ENCODE measurements at places on chromosomes 1 and 21.

DNA sequence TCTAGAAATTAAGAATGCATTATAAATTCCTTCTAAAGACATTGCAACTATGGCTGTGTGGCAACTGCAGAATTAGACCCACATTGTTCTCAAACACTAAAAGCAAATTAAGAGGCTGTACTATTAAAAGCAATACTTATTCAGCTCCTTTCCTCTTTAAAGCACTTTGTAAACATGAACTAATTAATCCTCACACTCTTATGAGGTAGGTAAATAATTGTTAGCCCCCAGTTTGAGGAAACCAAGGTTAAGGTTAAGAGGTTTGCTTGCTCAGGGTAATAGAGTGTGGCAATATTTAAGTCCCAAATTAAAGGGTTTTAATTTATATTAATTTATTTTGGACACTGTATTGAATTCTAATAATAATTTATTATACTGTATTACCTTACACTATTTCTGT, 553.8 kb downstream of the LRRIQ3 start:
- DNase-seq = no peak
- no peaks in the 10 kb centered on the region for H3K36me3 ChIP-seq
- no peak overlapping the region for H3K4me3 ChIP-seq

- H3K36me3 ChIP-seq = peaks cover 8% of the 10 kb centered on the region
- DNase-seq = no peak
- no peak overlapping the region for H3K27ac ChIP-seq
- no peak overlapping the region for H3K4me3 ChIP-seq
- H3K4me1 ChIP-seq = no peaks in the 10 kb centered on the region
Measured at GRCh38 chr1:147651466-147651865, 18.9 kb downstream of the ACP6 start.

DNA sequence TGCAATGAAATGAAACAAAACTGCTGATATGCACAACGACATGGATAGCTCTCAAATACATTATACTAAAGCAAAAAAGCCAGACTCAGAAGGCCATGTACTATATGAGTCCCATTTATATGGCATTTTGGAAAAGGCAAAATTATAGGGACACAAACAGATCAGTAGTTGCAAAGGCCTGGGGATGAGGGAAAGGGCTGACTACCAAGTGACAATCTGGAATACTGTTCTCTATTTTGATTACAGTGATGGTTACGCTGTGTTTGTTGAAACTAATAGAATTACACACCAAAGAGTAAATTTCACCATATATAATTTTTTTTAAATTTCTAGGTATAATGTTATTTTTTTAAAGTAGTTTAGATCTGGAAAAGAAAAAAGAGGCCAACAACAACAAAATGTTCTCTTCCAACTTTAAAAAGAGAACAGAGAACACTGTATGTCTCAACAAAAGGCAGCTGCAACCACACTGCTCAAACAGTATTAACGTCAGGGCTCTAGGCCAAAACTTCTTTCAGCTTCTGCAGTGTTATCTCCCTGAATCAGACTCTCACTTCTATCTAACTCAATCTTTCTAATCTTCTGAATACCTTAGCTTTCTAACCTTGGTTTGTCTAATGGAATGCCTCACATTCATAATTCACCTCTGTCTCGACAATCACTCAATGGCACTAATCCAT, 75.8 kb downstream of the FOXJ3 start:
- H3K4me1 ChIP-seq = peaks cover 30% of the 10 kb centered on the region
- H3K36me3 ChIP-seq = no peaks in the 10 kb centered on the region
- no peak overlapping the region for H3K4me3 ChIP-seq
- H3K27me3 ChIP-seq = no peaks in the 10 kb centered on the region
- DNase-seq = no peak
- H3K27ac ChIP-seq = no peak overlapping the region

DNA sequence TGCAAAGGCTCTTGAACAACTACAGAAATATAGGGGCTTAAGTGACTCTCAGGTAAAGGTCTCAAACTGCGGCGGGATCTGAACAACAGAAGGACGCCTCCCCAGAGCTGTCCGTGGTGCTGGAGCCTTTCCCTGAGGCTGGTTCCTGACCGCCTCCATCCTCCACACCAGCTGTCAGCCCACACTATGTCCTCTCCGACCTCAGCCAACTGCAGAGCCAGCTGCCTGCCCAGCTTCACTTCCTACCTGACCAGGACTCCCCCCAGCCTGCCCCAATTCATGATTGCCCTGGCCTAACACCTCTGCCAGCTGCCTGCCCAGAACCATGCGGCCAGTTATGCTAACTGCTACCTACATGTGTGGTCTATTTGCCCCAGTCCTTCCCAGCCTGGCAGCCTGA, 63.6 kb upstream of the ZC3H12A start:
- no peak overlapping the region for H3K4me3 ChIP-seq
- DNase-seq = no peak
- H3K27me3 ChIP-seq = no peaks in the 10 kb centered on the region
- H3K36me3 ChIP-seq = no peaks in the 10 kb centered on the region

DNA sequence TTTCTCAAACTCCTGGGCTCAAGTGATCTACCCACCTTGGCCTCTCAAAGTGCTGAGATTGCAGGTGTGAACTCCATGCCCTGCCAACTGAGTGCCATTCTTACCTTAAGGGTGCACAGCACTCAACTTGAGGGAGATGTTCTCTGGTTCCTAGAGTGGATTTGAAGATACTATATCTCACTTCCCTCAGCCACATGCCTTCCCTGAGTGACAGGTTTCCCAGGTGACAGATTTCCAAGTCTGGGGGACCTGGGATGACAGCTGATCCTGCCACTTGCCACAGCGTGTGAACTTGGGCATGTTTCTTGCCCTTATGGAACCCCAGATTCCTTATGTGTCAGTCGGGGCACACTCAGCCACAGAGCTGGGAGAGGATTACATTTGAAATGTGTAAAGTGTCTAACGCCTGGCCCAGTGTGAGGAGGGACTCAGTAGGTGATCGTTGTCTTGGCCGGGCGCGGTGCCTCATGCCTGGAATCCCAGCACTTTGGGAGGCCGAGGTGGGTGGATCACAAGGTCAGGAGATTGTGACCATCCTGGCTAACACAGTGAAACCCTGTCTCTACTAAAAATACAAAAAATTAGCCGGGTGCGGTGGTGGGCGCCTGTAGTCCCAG, 29.6 kb upstream of the BTG2 start:
- no peaks in the 10 kb centered on the region for H3K36me3 ChIP-seq
- no peak overlapping the region for H3K4me3 ChIP-seq
- peaks cover 34% of the 10 kb centered on the region for H3K4me1 ChIP-seq
- DNase-seq = no peak
- H3K27me3 ChIP-seq = no peaks in the 10 kb centered on the region

DNA sequence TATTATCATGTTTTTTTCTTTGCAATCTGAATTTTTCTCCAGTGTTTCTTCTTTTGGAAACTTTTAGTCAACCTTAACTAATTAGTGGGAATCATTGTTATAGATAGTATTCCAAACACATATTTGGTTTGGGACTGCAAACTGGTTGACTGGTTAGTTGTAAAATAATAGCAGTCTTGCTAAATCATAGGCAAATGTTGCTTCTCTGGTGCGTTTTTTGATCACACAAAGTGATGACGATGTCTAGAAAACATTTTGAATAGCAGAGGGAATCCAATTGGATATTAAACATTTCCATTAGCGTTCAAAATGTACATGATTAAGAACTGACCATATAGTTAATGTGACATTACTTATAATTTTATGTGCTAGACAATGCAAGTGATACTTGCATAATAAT, 4.5 kb downstream of the DNAJB4 start:
- peak overlapping the region; percentile 1 for H3K27ac ChIP-seq
- peaks cover 22% of the 10 kb centered on the region for H3K4me1 ChIP-seq

DNA sequence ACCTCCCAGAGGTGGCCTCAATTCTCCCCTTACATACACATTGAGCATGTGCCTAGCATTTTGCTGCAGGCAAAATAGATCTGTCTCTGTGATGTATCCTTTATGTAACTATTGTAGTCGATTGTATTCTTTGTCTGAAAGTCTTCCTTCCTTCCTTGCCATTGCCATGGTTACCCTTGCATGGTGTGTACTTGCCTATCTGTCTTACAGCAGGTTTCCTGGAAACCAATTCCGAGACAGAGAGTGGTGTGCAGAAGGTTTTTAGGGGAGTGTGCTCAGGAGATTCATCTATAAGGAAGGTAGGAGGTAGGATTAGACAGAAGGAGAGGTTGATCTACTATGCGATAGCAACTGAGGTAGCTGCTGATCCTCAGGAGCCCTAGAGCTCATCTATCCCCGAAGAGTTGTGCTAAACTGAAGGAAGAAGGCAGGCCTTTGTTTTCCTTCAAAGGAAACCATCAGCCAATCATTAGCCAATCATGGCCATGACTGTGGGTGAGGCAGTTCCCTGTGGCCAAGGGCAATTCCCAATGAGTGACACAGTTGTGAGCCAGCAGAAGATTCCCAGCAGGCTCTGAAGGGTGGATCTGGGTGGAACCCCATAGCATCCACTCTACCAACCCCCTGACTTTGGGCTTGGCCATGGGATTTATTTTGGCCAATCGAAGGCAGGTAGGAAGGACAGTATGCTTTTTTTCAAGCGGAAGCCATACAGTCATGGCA, 15.0 kb downstream of the CITED4 start:
- no peaks in the 10 kb centered on the region for H3K36me3 ChIP-seq
- no peak for DNase-seq
- peaks cover 24% of the 10 kb centered on the region for H3K4me1 ChIP-seq
- H3K27ac ChIP-seq = no peak overlapping the region
- no peak overlapping the region for H3K4me3 ChIP-seq

GRCh38 chr1:81542196-81542595, 258.5 kb upstream of the ADGRL2 start:
- H3K4me3 ChIP-seq = no peak overlapping the region
- DNase-seq = no peak
- no peaks in the 10 kb centered on the region for H3K27me3 ChIP-seq
- no peaks in the 10 kb centered on the region for H3K4me1 ChIP-seq
- H3K36me3 ChIP-seq = no peaks in the 10 kb centered on the region

DNA sequence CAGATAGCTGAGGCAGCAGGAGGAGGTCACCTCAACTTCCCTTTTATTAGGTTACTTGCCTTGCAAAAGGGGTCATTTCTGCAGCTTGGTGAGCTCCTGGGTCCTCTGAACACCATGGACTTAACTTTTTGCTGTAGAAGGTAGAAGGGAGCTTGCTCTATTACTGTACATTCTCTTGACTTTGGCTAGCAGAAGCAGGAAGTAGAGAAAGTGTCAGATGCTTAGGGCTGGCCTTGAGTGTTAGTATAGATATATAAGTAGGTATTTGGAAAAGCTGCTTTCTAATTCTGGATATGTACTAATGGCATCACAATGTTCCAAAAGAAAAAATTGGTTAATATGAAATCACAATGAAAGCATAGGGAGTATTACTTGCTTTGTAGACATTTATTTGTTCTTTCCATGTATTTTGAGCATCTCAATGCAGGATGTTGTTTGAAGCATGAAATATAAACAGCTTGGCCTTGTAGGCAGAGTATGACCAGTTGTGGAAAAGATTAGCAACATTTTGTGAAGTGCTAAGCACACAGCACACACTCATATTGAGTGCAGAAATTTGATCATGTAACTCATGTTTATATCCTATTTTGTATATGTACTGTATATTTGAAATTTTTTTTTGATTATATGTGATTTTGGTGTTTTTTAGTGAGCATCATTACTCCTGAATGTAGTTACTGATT, 108.8 kb downstream of the DYRK1A start:
- peaks cover 22% of the 10 kb centered on the region for H3K4me1 ChIP-seq
- DNase-seq = no peak
- H3K27ac ChIP-seq = no peak overlapping the region
- peaks cover 4% of the 10 kb centered on the region for H3K36me3 ChIP-seq
- H3K27me3 ChIP-seq = no peaks in the 10 kb centered on the region

DNA sequence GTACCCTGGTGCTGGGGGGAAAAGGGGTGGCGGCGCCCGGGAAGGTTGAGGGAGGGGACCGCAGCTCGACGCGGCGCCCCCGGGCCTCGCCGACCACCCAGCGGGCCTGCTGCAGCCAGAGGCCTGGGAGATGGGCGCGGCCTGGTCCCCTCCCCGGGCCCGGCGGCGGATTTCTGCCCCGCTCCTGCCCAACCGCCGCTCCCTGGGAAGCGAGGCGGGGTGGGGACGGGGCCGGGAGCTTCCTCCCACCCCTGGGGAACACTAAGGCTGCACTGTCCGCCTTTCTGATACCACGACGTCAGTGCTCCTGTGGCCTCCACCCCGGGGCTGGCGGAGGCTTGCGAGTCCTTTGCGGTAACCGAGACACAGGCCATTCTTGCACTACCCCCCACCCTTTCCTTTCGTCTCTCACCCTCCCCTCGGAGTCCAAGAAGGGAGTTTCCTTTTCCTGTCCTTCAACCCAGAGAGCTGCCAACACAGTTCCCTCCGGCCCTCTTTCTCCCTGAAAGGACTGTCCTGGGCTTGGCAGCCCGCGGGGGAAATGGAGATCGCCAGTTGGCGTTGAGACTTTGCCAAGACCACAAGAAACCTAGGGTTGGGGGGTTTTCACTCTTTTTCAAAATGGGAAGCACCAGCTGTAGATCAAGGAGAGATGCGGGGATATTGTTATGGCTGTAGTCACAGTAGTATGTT, 742 bp downstream of the SH3GLB1 start:
- peak overlapping the region; percentile 99 for H3K27ac ChIP-seq
- DNase-seq = no peak
- no peaks in the 10 kb centered on the region for H3K36me3 ChIP-seq
- H3K4me3 ChIP-seq = peak overlapping the region; percentile 95
- H3K27me3 ChIP-seq = no peaks in the 10 kb centered on the region

DNA sequence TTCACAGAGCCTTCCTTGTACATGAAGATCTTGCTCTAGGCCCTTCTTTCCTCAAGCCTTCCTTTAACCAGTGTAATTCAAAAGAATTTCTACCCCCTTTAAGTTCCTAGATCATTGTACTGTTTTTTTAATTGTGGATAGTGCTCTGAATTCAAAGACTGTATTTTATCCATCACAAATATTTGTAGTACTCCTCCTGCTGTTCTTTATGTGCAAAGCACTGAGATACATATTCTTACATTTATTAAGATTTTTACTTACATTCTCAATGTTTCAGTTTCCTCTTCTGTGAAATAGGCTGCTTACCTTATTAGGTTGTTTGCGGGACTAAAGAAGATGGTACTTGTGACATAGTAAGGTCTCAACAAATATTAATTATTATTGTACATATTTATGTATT, 168.8 kb upstream of the PDE4B start:
- no peaks in the 10 kb centered on the region for H3K4me1 ChIP-seq
- DNase-seq = no peak
- H3K27me3 ChIP-seq = no peaks in the 10 kb centered on the region
- H3K4me3 ChIP-seq = no peak overlapping the region

GRCh38 chr1:215845234-215845891, 278.3 kb downstream of the KCTD3 start:
- no peaks in the 10 kb centered on the region for H3K27me3 ChIP-seq
- H3K4me3 ChIP-seq = no peak overlapping the region

GRCh38 chr1:189654906-189655305, 822.8 kb downstream of the BRINP3 start:
- no peaks in the 10 kb centered on the region for H3K4me1 ChIP-seq
- no peaks in the 10 kb centered on the region for H3K36me3 ChIP-seq
- no peak overlapping the region for H3K4me3 ChIP-seq

- no peak overlapping the region for H3K27ac ChIP-seq
- H3K4me1 ChIP-seq = no peaks in the 10 kb centered on the region
- H3K4me3 ChIP-seq = no peak overlapping the region
- H3K27me3 ChIP-seq = no peaks in the 10 kb centered on the region
Measured at GRCh38 chr1:29575826-29576225, 339.5 kb downstream of the PTPRU start.

- H3K27me3 ChIP-seq = no peaks in the 10 kb centered on the region
- no peak overlapping the region for H3K27ac ChIP-seq
- DNase-seq = no peak
Measured at GRCh38 chr1:198499588-198499987, 40.9 kb downstream of the ATP6V1G3 start.
